Muscle of back (tissue), 13 donors: ENCODE measurements at places on chromosomes 4 and X.

DNA sequence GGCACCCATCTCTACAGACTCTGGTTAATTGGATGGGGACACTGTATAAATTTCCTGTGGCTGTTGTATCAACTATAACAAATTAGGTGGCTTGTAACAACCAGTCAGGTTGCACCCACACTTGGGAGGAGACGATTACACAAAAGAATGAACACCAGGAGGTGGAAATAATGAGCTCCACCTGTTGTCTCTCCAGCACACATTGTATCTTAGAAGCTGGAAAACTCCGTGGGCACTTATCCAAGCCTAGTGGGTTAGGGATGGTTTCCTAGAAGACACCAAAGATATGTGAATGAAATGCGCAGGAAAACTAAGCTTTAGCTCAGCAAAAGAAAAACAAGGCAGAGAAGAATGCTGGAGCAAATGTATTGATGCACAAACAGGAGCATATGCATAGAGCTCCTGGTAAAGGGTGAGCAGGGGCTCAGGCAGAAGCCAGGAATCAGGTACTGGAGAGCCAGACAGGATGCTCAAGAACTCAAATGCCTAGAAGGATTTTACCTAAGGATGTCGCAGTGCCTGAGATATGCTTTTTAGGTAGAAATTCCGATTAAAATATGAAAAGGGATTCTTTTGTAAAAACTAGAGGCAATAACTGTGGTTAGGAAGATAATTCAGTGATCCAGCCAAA is 111.7 kb downstream of the GALNTL6 start:
- DNase-seq, result no peak

GRCh38 chrX:38999967-39000745 is 198.9 kb downstream of the MID1IP1 start:
- no peak for DNase-seq

GRCh38 chr4:18777190-18777930 is 755.8 kb upstream of the LCORL start:
- DNase-seq, result no peak

DNA sequence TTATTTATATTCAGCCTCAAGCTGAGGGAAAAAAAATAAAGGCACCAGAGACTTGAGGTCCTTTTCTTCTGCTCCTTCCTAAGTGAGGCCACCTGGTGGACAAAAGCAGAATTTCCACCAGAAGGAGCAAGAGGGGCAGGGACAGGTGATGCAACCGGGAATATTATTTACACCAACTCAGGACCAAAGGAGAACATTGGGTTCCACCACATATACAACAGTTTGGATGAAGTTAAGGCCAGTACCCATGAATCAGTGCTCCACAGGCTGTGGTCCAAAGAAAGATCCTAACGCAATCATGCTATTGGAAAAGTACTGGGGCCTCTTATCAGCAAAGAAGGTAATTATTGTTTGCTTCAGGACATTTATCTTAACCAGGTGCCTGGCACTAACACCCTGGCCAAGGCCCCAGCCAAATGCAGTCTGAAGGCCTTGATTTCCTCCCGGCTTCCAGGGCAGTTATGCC is 57.4 kb downstream of the TSC22D3 start:
- DNase-seq, result peak; percentile 76

DNA sequence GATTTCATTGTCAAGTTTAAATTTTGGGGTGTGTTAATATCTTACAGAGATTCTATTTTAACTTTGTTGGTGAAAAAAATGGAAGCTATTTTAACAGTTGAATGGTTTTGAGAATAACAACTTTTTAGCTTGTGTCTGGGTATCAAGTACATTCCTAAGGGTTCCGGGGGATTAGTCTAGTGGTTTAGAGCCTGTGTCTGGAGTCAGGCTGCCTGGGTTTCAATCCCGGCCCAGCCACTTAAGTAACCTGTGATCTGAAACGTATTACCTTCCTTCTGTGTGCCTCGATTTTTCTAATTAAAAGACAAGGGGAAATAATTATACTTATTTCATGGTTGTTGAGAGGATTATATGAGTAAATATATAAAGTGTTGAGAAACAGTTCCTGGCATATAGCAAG is 288.6 kb upstream of the NR3C2 start:
- no peak for DNase-seq

DNA sequence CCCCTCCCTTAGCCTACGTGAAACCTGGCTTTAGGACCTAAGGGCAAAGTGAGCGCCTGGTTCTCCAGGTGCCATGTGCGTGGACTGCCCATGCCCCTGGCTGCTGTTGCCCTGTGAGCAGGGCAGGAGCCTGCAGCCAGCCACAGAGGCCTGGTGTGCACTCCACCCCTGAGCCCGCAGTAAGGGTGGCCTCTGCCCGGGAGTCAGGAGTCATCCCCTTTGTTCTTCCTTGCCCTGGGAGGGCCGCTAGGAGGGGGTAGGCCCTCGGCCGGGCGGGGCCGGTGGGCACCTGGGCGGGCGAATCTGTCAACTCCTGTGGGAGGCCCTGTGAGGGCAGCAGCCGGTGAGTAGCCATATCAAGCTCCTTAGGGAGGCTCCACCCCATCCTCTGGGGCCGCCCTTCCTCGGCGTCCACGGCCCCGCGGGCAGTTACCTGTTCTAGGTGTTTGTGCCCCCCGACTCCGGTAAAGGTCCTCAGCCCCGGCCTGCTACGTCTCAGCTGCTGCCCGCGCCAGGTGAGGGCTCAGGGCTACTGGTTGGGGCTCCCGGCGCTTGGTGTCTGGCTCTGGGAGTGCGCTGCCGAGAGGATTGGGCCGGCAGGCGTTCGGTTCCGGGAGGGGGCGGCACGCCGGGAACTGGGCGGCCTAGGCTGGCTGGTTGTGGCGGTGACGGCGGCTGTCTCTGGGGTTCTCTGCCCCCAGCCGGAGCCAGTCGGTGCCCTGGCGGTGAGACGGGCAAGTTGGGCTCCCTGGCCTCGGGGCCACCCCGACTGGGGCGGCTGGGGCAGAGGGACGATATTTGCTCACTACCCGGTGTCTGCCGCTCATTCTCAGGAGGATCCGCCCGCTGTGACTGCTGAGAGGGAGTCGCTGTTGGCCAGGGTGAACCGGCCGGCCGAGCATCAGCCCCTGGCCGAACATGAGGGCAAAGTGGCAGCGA is 1060.2 kb downstream of the TECRL start:
- DNase-seq, result no peak

GRCh38 chrX:101210630-101211029 is 9.0 kb upstream of the DRP2 start:
- no peak for DNase-seq

DNA sequence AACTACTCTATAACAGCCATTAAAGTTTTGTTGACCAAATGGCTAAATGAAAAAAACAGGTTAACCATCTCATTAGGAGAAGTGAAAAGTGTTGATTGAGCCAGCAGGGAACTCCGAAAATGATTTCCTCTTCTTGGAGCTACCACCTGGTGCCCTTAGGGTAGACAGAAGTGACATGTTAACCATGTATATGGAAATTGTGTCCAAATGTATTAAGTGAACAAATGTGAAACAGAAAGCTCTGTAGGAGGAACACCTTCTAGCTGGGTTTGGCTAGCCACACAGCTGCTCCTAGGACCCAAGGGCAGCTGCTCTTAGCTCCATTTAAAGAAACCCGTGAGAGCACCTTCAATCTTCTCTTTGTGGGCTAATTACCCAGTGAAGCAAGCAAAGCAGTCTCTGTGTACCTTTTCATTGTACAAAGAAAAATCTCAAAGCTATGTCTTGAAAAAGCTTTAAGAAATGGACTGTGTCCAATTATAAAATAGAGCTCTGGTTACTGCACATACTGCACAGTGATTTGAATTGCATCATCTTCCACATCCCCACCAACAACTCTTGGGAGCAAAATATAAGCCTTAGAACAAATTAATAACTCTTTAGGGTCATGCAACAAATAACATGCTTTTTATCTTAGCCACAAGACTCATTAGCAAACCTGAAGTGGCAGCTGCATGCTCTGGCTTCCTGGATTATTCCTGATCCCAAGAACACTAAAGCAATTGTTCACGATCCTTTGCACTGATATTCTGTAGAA is 59.2 kb upstream of the PARM1 start:
- peak; percentile 62 for DNase-seq

- no peak for DNase-seq
Measured at GRCh38 chr4:33592701-33593100, 2651.6 kb downstream of the ARAP2 start.

- peak; percentile 33 for DNase-seq
Measured at GRCh38 chrX:7115557-7115956, 32.0 kb upstream of the STS start.

GRCh38 chrX:1661048-1661921 is 46.4 kb downstream of the ASMT start:
- no peak for DNase-seq

- DNase-seq, result no peak
Measured at GRCh38 chrX:1593286-1594271, 2.2 kb downstream of the AKAP17A start.

- no peak for DNase-seq
Measured at GRCh38 chr4:152155070-152155469, 380.8 kb downstream of the FBXW7 start.

DNA sequence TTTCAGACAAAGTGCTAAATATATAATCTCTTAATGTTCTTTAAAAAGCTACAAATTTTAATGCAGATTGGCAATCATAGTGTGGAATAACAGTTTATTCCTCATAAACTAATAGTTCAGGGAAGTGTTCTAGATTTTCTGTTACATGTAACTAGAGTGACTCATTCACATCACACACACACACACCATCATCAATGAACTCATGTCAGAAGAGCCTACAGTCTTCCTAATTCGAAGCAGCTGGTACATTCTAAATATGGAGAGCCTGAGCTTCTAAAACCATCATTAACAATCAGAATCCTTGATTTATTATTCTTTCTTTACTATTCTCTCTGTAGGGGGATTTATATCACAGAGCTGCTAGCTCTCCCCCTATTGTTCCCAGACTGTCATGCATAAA is 49.6 kb downstream of the DKK2 start:
- DNase-seq, result peak; percentile 57

- no peak for DNase-seq
Measured at GRCh38 chrX:154417157-154417556, 5.8 kb downstream of the TAFAZZIN start.

DNA sequence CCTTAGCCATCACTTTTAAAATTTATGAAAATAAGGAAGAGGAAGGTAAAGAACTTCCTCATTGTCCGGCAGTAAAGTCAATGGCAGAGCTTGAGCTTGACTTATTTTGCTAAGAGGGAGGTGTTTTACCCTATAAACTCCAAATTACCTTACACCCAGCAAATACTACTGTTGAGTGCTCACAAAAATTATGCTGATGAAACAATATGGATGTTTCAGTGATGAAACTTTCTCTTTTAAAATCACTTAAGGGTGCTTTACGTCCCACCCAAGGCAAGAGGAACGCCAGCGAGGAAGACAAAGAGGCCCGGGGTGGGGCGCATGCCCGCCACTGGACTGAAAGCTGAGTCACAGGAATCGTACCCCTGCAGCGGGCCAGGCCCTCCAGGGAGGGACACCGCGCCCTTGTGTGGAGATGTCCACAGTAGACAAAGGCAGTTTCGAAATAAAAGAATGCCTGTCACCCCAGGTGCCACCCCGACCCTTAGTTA is 560 bp upstream of the TMSB4X start:
- DNase-seq, result no peak

- DNase-seq, result no peak
Measured at GRCh38 chr4:121192013-121192412, 27.9 kb upstream of the TNIP3 start.

- no peak for DNase-seq
Measured at GRCh38 chrX:124518885-124519284, 172.5 kb downstream of the SH2D1A start.

GRCh38 chr4:8739820-8740665 is 131.6 kb downstream of the HMX1 start:
- DNase-seq, result no peak

DNA sequence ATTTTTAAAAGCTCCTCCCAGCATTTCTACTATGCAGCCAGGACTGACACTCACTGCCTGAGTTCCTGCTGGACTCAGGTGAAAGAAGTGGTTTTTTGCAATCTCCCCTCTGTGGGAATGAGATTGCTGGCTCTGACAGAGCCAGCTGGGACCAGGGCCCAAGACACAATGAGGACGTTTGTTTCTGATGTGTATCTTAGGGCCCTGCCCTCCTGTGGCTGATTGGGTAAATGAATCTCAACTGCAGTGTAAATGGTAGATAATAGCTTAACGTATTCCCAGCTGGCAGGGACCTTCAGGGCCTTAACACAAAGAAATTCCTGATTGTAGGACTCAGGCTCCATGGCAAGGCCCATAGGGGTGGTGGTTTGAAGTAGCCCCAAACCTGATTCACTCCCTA is 85.8 kb upstream of the PRPS1 start:
- DNase-seq, result peak; percentile 9

GRCh38 chr4:147733716-147734344 is 1.9 kb downstream of the ARHGAP10 start:
- peak; percentile 54 for DNase-seq

DNA sequence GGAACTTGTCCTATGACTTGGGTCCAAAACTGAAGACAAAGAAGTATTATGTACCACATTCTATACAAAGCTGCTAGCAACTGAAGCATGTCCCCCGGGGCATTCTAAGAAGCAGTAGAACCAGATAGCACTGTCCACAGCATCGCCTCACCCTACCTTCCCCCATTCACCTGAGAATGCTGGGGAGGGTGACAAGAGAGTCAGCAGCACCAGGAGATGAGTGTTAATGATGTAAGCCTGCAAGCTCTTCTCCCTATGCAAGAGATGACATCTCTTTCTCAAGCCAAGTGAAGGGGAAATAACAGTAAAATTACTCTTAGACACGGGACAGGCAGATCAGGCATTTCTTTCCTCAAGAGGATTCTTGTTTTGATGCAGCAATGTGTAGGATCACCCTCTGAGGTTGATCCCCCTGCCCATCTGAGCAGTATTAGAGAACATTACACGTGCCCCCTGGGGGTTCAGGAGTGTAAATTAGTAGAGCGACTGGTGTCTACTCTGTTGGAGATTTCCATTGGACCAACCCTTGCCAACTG is 13.9 kb upstream of the TLR1 start:
- no peak for DNase-seq

DNA sequence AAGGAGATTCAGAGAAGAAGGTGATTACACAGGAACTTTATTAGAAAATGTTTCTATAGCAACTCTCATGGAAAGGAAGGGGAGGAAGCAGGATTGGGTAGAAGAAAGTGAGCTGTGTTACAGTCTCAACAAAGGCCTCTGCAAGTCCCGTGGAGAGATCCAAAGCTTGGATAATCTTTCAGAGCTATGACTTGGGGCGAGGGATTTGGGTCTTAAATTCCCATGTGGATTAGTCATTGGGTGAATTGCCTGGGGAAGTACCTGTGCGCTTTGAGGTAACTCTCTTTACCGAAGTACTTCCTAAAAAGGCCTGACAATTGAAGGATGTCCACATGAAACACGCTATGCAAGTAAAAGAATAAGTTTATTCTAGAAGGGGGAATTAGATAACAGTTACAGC is 133.8 kb upstream of the ANKRD50 start:
- DNase-seq, result no peak

DNA sequence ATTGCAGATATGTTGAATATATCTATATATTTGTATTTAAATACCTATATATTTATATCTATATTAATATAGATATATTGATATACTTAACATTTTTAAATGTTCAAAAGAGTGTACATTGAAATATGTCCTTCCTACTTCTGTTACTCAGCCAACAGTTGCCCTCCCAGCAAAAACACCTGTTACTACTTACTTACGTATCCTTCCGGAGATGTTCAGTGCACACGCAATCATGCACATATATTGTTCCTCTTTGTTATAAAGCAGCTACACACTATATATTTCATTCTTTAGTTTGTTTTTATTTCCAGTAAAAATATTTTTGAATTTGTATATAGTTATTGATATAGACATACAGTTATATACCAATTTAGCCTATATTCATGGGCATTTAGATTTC is 142.3 kb downstream of the ARHGAP24 start:
- DNase-seq, result no peak

GRCh38 chr4:121479808-121480207 is 99.0 kb upstream of the QRFPR start:
- no peak for DNase-seq
